ENCODE measurements at places on chromosomes 13 and 19.

- peak; percentile 70 for DNase-seq
Measured at GRCh38 chr13:27053902-27054595, 117.6 kb downstream of the USP12 start.

- no peak for DNase-seq
Measured at GRCh38 chr13:95698047-95698749, 21.3 kb downstream of the DNAJC3 start.

- DNase-seq = no peak
Measured at GRCh38 chr13:36685927-36686326, 12.1 kb downstream of the SERTM1 start.

GRCh38 chr19:32233091-32233490 is 112.3 kb upstream of the ZNF507 start:
- DNase-seq = no peak

All from mesenchymal stem cell (in vitro differentiated cells and primary cell).